ENCODE measurements at places on chromosomes 5 and 9. TPM values are rescaled to one million over a fixed set of nuclear protein-coding genes. Genes with fewer than 3 reads are reported as not detected.

ZFP37 gene
- polyA plus RNA-seq = 4.9 TPM

FYB1 gene
- 342 TPM for polyA plus RNA-seq

TOR4A gene
- not detected for polyA plus RNA-seq

KCNV2 gene
- not detected for polyA plus RNA-seq

NIM1K gene
- polyA plus RNA-seq = 0.18 TPM

DPYSL3 gene
- not detected for polyA plus RNA-seq

WHRN gene
- polyA plus RNA-seq = not detected

HTR1A gene
- polyA plus RNA-seq = not detected

SLC46A2 gene
- polyA plus RNA-seq = 0.12 TPM

NMUR2 gene
- polyA plus RNA-seq = not detected

FIBCD1 gene
- not detected for polyA plus RNA-seq

UGCG gene
- 10.0 TPM for polyA plus RNA-seq

C5orf52 gene
- polyA plus RNA-seq = not detected

SLC36A2 gene
- polyA plus RNA-seq = not detected

CD180 gene
- polyA plus RNA-seq = 0.22 TPM

TAF11L14 gene
- polyA plus RNA-seq = not detected

FNIP1 gene
- polyA plus RNA-seq = 11.3 TPM

GABRA1 gene
- polyA plus RNA-seq = not detected

TLR4 gene
- not detected for polyA plus RNA-seq

LECT2 gene
- polyA plus RNA-seq = not detected

PSAT1 gene
- polyA plus RNA-seq = 14.2 TPM

PCDHGC5 gene
- not detected for polyA plus RNA-seq

DRD1 gene
- not detected for polyA plus RNA-seq

APBA1 gene
- 0.06 TPM for polyA plus RNA-seq

FOXD1 gene
- not detected for polyA plus RNA-seq

NR2F1-AS1 gene
- not detected for polyA plus RNA-seq

CDC37L1 gene
- polyA plus RNA-seq = 21.9 TPM

PCDHA4 gene
- not detected for polyA plus RNA-seq

MLLT3 gene
- 64.8 TPM for polyA plus RNA-seq

PCDHA3 gene
- not detected for polyA plus RNA-seq

NR5A1 gene
- not detected for polyA plus RNA-seq

PLPPR1 gene
- polyA plus RNA-seq = not detected

TTLL11 gene
- polyA plus RNA-seq = 8.6 TPM

SLC6A3 gene
- polyA plus RNA-seq = not detected

CRHBP gene
- polyA plus RNA-seq = not detected

FCN1 gene
- 3.2 TPM for polyA plus RNA-seq

Data from naive thymus-derived CD4-positive, alpha-beta T cell (primary cell).